ENCODE measurements at places on chromosomes 4 and X. TPM values are rescaled to one million over a fixed set of nuclear protein-coding genes. Genes with fewer than 3 reads are reported as not detected.

DMD gene
- total RNA-seq = 25.8 TPM

GRCh38 chr4:145937971-145938611, 532 bp downstream of the ZNF827 start:
- DNase-seq = no peak

PRRG3 gene
- total RNA-seq = 0.98 TPM

GRCh38 chr4:105186701-105187161, 40.1 kb downstream of the TET2 start:
- no peak for DNase-seq

DNA sequence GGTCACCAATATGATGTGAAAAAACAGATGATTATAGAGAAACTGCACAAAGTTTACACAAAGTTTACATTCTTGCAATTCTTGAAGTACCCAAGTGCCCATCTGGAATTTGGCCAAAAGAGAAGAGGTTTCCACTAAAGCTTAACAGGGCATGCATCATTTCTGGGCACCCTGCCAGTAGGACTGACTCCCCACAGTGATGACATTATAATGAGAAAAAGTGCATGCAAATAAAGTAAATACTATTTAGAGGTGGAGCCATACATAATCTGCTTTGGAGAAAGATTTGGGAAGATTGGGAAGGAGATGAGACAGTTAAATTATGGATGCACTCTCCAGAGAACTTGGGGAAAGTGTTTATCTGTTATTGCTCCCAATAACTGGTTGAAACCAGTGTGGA, 93.7 kb upstream of the TRPC3 start:
- DNase-seq = no peak

DNA sequence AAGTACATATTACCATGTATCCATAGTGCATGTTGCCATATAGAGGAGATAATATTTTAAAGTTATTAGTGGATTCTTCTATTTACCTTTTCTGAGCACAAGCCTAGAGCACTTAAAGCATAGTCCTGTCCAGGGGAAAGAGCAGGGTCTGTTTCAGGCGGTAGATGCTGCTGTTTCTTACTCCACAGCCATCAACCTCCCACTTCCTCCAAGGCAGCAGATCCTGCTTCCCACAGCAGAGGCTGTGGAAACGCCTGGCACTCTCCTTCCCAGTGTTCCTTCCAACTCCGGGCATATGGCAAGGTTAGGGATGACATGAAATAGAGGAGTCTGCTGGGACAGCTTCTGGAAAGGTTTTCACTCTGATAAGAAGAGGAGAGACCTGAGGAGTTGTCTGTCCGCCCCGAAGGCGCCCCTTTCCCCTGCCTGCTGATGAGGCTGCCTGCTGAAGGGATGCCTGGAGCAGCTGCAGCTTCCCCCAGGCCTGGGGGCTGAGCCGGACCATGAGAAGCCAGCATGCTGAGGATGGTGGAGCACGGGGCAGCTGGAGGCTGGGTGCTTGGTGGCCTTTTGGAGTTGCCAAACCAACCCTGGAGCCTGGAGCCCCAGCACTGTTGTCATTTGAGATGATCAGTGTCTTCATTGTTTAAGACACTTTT, 43.9 kb upstream of the SLC25A4 start:
- no peak for DNase-seq

PCGF3 gene
- total RNA-seq = 64.8 TPM

DNA sequence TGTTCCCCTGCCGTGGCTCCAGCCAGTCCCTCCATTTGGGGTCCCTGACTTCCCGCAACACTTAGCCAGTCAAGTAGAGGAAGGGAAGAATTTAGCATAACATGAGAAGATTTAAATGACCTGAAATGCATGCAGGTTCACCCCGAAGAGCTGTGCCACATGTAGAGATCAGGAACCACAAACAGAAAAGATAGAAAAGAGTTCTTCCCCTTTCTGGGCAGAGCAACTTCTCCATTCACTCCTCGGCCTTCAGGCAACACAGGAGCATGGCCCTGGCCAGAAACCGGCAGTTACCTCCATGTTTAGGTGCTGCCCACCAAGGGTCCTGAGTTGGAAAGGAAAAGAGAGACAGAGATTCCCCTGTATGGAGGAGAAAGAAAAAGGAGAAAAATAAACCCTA, 5.2 kb downstream of the NLRP2B start:
- DNase-seq = no peak

DNA sequence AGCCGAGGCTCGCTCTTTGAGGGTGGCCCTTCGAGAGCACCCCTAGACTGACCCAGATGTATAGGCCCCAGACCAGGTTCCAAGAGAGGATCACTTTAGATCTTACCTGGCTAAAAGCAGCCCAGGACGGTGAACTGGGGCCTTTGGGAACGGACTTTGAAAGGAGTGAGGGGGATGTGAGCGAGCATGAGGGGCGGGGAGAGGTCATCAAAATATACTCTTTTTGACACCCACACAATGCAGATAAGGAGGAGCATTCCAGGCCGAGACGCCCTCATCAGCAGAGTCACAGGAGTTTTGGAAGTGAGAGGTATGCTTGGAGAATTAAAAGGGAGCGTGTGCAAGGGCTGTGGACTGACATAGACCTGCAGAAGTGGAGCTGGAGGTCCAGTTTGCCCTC, 528 bp downstream of the NSDHL start:
- no peak for DNase-seq

DNA sequence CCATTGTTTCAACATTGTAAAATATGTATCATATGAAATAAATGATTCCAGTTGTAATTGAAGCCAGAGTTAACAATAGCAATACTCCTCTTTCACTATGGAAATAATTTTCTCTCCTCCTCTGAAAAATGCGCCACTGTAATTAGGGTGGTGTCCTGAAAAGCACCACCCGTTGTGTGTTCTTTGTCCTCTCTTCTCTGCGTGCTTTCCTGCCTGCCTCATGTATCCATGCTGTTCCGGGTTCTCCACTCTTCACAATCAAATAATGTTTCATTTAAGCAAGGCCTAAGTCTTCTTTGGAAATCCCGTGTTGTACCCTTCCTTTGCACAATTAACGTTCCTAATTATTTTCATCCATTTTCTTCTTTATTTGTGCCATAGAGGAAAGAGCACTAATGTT, 293.3 kb downstream of the ADGRL3 start:
- no peak for DNase-seq

NWD2 gene
- total RNA-seq = 0.49 TPM

DNA sequence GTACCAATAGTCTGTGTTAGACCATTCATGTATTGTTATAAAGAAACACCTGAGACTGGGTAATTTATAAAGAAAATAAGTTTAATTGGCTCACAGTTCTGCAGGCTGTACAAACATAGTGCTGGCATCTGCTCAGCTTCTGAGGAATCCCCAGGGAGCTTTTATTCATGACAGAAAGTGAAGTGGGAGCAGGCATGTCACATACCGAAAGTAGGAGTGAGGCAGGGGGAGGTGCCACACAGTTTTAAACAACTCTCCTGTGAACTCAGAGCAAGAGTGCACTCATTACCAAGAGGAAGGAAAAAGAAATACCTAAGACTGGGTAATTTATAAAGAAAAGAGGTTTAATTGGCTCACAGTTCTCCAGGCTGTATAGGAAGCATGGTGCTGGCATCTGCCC, 591.2 kb downstream of the PPP4R3C start:
- no peak for DNase-seq

DNA sequence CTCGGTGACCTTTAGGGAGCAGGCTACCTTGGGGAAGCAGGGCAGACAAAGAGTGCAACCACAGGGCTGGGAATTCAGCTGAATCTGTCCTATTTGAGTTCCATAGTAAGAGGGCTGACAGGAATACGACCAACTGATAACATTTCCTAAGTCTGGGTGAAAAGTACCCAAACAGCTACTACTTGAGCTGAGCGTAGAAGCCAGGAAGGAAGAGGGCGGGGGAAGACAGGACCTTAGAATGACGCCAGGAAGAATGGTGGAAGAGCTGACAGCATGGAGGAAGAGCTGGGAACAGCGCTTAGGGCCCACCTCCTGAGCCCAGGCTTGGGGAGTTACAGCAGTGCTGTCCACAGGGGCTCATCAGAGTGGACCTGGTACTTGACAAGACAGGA, 14.4 kb downstream of the MECP2 start:
- DNase-seq = no peak

DNA sequence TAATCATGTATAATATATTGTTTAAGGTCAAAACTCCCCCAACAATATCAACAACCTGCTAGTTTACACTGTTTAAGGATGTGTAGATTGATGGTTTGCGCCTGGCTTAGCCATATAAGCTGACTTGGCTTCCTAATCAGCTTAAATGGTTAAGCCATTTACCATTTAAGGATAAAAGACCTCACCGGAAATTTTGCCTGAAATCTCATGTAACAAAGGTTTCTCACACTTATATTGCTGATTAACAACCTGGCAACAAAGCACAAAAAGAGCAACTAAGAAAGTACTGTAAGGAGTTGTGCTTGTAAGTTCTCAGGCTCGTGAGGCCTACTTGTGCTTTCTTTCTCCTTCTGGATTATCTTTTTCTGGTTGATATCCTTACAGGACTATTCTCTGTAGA, 485.2 kb downstream of the GABRG1 start:
- DNase-seq = no peak

- DNase-seq = no peak
These were observed 7.7 kb downstream of the NSG1 start for GRCh38 chr4:4394644-4395043.

CPLX1 gene
- total RNA-seq = 0.98 TPM

DNA sequence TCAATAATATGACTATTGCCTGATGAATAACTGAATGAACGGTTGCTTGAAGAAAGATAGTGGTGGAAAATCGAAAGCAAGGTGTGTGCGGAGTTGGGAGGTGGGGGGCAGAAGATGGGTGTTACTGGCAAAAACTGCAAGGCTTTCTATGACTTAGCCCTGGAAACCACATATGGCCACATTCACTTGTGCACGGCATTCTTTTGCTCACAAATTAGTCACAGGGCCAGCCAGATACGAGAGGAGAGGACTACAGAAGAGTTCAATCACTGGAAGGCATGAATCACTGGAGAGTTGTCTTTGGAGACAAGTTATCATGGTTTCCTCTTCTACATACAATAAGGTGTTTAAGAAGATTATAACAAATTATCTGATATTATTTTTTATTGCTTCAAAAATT, 626.5 kb upstream of the CPEB2 start:
- DNase-seq = no peak

- DNase-seq = no peak
These were observed 90.7 kb downstream of the NSUN7 start for GRCh38 chr4:40840255-40840984.

DNA sequence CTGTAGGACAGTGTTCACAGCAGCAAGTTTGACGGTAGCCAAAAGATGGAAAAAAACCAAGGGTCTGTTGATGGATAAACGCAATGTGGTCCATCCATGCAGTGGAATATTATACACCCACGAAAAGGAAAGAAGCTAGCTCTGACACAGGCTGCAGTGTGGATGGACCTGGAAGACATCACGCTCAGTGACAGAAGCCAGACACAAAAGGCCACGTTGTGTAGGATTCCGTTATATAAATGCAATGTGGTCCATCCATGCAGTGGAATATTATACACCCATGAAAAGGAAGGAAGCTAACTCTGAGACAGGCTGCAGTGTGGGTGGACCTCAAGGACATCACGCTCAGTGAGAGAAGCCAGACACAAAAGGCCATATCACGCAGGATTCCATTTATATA, 105.5 kb upstream of the SHOX start:
- DNase-seq = no peak

- DNase-seq = no peak
These were observed 313.9 kb downstream of the PABPC4L start for GRCh38 chr4:133887723-133888122.

GRCh38 chr4:119299260-119299671, 22.7 kb downstream of the FABP2 start:
- DNase-seq = no peak
